ENCODE measurements at places on chromosomes 1 and 21.

DNA sequence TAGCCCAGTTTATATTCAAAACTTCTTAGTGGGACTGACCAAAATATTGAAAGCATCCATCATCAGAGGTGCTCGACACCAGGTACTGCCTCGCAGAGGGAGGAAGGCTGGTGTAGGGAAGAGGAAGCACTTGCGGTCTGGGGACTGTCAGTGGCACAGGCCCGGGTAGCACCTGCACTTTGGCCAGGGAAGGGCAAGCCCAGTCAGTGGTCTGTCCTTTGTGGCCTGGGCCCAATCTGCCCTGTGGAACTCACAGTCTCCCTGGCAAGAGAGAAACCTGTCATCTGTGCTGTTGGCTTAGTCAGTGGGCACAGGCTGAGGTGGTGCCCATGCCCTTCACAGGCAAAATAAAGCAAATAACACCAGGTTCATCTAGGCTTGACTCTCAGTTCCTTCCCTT, 77.4 kb downstream of the SYT6 start:
- no peak for DNase-seq

DNA sequence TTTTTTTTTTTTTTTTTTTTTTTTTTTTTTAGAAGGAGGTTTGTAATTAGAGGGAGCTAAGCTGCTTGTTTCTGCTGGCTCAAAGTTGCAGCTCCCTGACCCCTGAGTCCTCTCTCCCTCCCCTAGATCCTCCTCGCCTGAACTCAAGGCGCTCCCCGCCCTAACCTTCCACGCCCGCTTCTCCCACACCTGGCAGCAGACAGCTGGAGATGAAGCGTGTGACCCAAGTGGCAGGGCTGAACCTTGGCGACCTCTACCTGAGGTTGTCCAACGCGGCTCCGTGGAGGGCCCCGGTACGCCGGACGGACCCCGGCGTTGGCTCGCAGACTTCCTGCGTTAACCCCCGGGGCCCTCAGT, 795 bp downstream of the NGF start:
- no peak for DNase-seq

GRCh38 chr1:180680558-180681144, 48.8 kb downstream of the XPR1 start:
- no peak for DNase-seq

- DNase-seq = peak; percentile 21
These were observed 23.5 kb upstream of the LBR start for GRCh38 chr1:225451340-225451739.

DNA sequence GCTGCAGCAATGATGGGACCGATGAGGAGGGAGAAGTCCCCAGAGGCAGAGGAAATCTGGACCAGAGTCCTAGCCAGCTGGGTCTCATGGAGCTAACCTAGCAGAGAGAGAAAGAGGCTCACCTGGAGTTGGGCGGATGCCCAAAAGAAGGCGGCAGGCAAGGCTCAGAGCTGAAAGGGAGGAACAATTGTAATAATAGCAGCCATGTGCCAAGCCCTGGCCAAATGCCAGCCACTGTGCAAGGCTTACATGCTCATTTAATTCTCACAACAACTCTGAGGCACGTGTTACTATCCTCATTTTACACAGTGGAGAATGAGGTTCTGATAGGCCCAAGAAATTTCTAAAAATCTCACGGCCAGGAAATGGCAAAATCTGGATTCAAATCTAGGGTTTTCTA, 50.0 kb upstream of the ZNF648 start:
- DNase-seq = no peak

DNA sequence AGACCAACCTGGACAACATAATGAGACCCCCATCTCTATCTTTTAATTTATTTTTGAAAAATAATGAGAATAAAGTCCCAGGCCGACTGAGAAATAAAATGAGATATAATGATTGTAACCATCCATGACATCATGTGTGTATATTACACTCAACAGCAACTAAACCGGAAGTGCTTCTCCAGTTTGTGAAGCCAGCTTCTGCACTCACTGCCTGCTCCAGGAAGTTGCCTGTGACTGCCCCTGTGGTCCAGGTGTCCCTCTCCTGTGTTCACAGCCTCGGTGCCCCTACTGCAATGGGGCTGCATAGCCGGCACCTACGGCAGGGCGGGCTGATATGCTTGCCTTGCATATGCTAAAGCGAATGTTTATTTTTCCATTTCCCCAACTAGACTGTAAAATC, 68.3 kb downstream of the SSBP3 start:
- DNase-seq = no peak

GRCh38 chr1:145729196-145729595, 9.9 kb downstream of the CD160 start:
- no peak for DNase-seq

DNA sequence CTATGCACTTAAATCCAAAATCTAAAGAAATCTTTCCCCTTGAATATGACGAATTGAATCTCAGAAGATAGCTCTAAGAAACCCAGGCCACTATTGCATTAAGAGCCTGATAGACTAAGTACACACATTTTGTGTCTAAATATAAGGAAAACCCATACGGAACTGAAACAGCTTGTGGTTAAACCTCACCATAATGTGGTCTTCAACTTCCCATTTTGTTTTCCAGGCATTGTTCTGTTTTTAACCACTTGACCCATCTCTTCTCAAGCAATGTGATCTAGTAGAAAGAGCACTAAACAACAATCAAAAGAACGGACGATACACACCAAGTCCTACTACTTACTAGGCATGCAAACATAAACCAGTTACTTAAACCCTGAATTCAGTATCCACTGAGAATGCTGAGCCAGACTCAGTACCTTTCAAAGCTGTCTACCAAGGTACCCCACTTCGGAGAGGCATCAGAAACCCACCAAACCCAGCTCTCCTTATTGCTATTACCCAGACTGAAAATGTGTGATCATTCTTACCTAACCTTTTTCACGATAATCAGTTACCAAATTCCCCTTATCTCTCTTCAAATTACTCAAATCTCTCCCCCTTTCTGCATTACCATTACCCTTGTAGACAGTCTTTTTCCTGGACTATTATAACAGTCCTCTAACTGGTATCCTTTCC, 12.8 kb downstream of the OTUD7B start:
- DNase-seq = no peak

DNA sequence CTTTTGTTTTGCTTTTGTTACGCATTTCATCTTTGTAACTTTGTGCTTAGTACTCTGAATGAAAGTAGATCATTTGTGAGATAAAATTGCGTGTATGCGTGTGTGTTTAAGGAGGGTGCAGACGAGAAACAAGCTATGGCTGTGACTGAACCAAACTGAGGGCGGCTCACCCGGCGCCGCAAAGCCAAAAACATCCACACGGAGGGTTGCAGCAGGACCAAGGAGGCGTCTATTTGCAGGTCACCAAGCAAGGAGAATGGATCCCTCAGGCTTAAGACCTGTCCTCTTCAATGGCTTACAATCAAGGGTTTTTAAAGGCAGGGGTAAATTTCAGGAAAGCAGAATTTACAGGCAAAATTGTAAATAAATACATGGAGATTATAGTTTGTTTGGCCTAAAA, 12.8 kb downstream of the GCSAML start:
- no peak for DNase-seq

DNA sequence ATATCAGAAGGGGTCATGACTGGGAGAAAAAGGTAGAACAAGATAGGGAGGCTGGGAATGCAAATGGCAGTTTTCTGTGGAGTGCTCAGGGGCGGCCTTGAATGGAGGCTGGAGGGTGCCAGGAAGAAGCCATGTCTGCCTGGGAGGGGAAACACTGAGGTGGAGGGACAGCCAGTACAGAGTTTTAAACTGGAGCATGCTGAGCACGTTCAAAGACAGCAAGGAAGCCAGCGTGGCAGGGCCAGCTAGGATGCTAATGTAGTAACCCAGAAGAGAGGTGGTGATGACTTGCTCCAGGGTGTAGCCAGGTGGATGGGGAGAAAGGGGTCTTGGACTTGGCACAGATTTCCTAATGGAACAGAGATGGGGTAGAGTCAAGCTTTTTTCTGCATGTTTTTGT, 445.8 kb upstream of the VAMP3 start:
- DNase-seq = no peak

DNA sequence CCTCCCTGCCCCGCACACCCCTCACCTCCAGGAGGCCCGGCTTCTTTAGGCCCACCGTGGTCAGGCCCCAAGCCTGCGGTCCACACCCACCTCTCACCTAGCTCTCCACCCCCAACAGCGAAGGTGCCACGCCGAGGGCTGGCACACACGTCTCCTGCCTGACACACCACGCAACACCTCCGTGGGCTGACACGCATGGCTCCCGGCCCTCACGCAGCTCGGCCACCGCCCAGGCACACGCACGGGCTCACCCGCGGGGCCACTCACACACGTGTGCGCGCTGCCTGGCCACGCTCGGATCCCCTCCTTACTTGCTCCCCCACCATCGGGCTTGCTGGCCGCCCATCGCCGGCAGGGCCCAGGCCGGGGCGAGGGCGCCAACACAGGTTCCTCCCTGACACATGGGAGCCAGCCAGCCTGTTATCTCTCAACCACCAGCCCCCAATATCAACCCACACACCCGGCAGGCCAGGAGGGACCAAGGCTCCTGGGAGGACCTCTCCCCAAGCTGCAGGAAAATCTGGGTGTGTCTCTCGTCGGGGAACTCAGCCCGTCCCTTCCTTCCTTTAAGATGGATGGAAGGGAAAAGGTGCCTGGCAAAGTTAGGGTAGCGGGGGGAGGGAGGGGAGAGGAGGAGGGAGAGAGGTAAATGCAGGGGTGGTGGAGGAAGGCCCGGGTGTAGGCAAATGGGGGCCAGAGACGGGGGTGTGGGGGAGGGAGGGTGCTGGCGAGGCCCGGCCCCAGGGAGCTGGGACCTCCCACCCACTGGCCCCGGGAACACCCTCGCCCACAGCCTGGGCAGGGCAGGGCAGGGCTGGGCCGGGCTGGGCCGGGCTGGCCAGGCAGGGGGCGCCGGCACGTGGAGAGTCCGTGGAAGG, 546 bp downstream of the ELOVL1 start:
- DNase-seq = no peak

DNA sequence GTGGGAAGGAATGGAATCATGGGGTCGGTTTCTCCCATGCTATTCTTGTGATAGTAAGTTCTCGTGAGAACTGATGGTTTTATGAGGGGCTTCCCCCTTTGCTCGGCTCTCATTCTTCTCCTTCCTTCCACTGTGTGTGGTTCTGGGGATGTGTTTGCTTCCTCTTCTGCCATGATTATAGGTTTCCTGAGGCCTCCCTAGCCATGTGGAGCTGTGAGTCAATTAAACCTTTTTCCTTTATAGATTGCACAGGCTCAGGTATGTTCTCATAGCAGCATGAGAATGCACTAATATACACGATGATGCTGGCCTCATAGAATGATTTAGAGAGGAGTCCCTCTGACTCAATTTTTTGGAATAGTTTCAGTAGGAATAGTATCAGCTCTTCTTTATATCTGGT, 195.4 kb upstream of the IVNS1ABP start:
- DNase-seq = no peak

- no peak for DNase-seq
These were observed 7.9 kb downstream of the TIAM1 start for GRCh38 chr21:31335957-31336738.

GRCh38 chr1:204464701-204465100, 29.9 kb downstream of the PIK3C2B start:
- DNase-seq = no peak

- DNase-seq = no peak
These were observed 11.8 kb upstream of the SRM start for GRCh38 chr1:11071463-11072215.

GRCh38 chr1:41319106-41319755, 42.0 kb upstream of the FOXO6 start:
- DNase-seq = no peak

- no peak for DNase-seq
These were observed 2.6 kb downstream of the PDE4B start for GRCh38 chr1:65795311-65795710.
